Suppressor macrophage (primary cell): ENCODE measurements at places on chromosomes 6 and 20.

DNA sequence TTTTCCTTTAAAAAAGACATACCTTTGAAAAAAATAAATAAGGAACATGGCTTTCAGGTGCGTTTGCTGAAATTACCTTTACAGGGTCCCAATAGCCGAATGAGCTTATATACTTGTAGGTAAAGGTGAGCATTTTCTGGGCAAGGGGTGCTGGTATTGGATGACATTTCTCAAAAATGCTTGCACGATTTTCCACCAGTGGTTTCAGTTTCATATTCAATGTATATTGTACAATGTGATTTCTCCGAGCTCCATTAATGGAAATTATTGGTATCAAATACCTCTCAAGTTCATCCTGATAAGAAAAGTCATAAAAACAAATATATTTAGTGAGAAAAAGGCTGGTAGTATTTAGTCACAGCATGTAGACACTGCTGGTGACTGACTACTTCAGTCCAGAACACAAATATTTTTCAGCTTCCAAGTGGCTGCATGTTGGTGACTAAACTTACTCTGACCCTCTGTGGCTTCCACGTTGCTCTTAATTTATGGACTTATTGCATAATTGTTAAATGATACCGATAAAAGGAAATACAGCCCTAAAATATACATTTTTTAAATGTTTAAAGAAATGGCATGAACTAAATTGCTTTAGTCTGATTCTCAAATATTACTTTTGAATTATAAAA, 32.9 kb upstream of the ZBTB24 start:
- DNase-seq, result no peak

DNA sequence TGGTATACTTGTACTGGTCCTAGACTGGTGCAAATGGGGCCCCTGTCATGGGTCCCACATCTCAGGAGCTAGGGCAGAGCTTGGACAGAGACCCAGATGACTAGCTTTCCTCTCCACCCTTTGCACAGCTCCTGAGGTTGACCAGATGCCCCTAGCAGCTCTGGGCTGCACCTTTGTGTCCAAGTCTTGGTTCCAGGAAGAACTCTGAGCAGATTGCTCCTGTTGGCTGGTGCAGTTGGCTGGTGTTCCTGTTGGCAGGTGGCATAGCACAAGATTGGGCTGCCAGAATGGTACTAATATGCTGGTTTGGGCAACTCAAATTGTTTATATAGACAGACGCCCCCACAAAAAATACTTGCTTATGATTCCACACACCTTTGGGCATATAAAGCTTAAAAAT, 89.4 kb upstream of the EZR start:
- no peak for DNase-seq

DNA sequence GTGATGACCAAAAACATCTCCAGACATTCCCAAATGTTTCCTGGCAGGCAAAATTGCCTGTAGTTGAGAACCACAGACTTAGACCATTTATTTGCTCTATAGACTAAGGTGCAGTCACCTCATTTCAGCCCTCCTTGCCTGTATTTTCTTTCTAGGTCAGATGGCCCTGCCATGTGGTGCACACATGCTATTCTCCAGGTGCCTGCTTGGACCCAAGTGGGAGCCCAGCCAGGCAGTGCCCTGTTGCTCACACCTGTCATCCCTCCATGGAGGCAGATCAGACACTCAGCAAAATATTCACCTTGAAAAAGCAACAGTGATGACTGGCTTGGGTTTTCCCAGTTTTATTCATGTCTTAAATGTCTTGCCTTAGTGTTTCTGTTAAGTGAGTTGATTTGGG, 311.4 kb downstream of the TFAP2C start:
- DNase-seq, result no peak

DNA sequence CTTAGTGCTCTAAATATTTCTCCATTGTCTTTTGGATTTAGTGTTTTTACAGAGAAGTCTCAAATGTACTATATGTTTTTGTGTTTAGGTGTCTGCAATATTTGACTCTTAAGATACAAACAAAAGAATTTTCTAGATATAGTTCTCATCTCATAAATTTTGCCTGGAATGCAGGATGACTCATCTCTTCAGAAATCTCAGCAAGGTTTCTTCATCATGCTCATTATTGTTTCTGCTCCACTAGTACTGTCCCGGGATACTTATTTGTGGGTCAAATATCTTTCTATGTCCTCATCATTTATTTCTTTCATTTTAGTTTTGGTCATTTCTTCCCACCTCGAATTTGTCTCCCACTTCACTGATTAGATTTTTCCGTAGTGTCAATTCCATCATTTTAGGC, 9.5 kb downstream of the AHI1 start:
- DNase-seq, result no peak

DNA sequence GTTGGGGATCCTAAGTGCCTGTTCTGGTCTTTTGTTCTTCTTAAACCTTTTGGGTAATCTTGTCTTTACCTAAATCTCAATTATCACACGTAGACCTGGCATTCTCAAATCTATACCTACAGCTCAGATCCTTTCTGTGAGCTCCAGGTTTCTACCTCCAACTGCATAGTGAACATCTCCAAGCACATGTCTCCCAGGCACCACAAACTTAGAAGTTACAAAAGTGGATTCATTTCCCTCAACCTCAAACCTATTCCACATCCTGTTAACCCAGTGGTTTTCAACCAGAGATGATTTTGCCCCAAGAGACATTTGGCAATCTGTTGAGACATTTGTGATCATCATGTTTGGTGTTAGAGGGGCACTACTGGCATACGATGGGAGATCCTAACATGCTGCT, 183.5 kb downstream of the TENT5A start:
- no peak for DNase-seq

GRCh38 chr20:54550776-54551396, 75.5 kb downstream of the DOK5 start:
- no peak for DNase-seq

GRCh38 chr6:11722805-11723631, 55.6 kb downstream of the ADTRP start:
- DNase-seq, result peak; percentile 44

DNA sequence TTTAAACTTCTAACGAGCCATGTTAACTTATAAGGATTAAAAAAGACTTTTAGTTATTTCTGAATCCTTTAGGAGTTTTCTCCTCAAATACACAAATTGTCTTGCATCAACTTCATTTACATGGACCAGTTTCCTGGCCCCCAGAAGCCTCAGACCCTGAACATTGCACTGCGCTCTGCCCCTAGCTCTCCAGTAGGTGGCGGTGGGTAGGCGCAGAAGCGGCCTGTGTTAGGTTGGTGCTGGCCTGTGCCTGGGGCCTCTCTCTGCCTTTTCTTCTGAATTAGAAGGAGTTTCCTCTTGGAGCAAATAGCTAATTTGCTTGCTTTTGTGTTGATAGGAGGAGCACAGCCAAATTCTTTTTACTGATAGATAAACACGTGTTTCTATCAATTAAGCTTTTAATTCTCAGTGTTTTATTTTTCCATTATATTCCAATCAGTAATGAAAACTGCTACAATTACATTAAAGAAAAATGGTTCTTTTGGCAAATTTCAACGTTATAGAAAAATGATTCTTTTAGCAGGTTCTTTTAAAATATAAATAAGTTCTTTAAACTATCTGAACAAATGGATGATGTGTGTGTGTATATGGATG, 44.4 kb downstream of the DTD1 start:
- peak; percentile 47 for DNase-seq

- DNase-seq, result no peak
Observed at GRCh38 chr6:100452998-100453397, 11.7 kb downstream of the SIM1 start.

DNA sequence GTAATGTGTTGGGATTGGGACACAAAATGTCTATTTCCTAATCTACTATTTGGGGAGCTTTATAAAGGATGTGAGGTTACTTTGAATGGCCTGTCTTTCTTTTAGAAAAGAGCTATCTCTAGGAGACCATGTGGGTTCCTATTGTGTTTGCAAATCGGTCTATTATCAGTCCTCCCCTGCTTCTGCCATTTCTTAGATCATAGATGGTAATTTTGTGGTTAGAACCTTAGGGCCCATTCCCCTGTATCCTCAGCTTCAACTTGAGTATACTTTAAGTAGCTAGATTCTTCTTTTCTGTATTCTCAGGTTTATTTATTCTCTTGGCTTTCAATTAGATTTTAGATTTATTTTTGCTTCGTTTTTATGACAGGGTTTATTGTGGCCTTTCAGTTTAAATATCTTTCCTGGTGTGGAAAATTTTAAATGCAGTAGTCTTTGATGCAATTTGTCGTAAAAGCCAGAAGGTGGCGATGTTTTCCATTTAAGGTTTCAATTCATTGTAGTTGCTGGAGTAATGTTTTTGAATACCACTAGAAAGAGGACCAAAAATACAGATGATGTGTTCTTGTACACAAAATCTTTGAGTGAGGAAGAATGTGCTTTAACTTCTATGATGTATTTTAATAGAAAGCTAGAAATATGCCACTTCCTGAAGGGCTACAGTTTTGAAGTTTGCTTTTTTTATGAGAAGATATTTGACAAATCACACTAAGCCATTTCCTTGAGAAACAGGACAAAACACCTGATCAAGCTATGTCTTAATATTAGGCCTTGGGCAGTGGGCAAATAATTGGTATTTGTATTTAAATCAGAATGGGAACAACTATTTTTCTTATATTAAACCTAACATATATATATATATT, 20.3 kb downstream of the TBPL1 start:
- peak; percentile 34 for DNase-seq

DNA sequence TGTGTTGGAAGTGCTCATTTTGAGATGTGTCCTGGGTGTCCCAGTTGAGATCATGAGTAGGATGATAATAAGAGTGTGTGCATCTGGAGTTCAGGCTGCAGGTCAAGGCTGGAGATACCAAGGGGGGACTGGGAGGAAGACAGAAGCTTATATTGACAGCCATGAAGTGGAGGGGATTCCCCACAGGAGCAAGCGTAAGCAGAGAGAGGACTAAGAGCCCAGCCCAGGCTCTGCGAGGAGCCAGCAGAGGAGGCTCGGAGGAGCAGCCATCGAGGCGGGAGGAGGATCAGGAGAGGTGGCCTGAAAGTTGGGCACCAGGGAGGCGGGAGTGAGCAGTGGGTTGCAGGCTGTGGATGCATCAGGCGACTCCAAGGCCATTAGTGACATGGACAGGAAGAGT, 116.2 kb downstream of the SLC24A3 start:
- DNase-seq, result no peak

DNA sequence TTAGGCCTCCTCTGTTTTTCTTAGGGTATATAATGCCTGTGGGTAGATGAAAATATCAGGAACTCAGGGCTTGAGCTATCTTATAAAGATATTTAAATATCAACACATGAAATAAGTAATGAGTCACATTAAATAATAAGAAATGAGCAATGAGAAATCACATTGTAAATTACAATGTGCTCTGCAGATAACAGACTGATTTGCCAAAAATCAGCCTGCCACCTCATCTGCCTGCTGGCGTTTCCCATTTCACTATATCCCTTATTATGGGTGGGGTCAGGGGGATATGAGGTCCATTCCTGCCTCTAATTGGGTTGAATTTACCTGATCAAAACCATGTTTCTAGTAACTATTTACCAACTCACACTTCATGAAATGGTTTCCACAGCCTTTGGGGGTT, 335.2 kb downstream of the CDC5L start:
- DNase-seq, result no peak

GRCh38 chr6:42292004-42292740, 74.5 kb upstream of the MRPS10 start:
- no peak for DNase-seq

GRCh38 chr6:11467364-11467763, 70.2 kb upstream of the TMEM170B start:
- no peak for DNase-seq

DNA sequence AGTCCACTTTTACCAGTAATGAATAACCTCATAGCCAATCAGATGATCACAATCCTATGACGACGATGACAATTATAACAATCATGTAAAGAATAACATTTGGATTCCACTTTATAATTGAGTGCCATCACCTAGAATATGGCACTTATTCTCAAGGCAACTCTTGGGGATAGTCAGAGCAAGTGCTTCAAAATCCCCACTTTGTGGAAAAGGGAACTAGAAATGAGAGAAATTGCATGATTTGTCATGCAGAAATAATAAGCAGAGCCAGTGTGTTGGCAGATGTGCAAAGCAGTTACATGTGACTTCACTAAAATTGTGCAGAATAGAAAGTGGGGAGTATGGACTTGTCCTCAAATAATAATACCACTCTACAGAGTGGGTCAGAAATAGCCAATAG, 41.3 kb downstream of the FRK start:
- no peak for DNase-seq

DNA sequence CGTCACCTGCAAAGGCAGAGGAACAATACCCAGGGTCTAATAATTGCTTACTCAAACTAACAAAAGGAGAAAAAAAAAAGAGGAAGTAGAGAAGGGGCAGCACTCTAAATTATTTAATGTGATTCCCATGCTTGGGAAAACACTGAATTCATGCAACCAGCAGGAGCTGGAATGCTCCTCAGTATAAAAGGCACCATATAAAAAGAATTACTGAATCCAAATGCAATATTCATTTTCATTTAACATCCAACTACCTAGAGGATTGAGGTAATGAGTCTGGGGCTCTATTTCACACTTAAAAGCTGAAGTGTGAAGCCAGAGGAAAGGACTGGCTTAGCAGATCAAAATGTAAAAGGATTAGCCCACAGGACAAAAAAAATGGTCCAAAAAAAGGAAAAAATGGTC, 8.7 kb downstream of the B4GALT5 start:
- DNase-seq, result no peak

DNA sequence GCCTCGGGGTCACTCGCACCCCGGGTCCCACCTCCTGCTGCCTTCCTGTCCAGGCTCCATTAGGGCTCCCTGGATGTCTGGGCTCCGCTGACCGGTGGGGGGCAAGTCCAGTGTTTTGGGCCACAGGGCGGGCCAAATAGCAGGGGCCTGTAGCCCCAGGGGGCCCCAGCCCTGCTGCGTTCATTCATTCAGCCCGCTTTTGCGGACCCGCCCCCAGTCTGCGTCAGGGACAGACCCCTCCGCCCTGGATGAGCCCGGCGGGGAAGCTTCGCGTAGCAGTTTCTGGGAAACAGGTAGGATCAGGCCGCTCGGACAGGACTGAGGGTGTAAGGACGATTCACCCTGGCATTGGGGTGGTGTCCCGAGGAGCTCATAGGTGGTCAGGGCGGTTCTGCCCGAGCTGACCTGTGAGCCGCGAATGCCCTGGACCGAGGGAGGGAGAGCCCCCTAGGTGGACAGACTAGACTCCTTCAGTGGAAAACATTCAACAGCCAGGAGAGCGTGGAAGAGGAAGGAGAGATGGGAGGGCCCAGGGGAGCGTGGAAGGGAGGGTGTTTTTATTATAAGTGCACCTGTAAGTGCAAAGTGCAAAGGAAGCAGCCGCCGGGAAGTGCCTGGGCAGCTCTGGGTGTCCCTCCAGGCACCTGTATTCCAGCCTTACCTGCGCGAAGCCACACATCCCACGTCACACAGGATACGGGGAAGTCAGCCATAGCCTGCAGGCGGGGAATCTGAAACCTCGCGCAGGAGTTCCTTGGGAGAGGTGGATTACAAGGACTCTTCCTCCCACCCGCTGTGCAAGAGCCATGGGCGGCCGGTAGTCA, 662 bp downstream of the ENTPD6 start:
- peak; percentile 10 for DNase-seq

- DNase-seq, result no peak
Observed at GRCh38 chr6:167580619-167580911, 246.1 kb upstream of the AFDN start.
